Motor neuron (in vitro differentiated cells): ENCODE measurements at places on chromosomes 2 and 18.

DNA sequence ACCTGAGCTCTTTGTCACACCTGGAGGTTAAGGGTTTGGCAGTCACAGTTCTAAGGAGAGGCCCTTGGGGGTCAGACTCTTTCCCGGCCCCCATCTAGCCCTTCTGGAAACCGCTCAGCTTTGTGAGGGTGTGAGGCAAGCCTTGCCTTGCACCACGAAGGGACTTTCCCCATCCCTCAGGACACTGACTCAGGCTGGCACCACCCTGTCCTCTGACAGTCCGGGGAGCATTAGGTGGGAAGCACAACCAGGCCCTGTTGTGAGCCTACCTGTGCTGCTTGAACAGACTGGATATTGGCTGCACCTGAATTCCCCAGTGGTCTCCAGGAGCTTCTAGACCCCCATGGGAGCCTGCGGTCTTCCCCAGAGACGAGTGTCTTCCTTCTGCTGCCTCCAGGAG lies 47.0 kb upstream of the GBX2 start:
- ATAC-seq: no peak

DNA sequence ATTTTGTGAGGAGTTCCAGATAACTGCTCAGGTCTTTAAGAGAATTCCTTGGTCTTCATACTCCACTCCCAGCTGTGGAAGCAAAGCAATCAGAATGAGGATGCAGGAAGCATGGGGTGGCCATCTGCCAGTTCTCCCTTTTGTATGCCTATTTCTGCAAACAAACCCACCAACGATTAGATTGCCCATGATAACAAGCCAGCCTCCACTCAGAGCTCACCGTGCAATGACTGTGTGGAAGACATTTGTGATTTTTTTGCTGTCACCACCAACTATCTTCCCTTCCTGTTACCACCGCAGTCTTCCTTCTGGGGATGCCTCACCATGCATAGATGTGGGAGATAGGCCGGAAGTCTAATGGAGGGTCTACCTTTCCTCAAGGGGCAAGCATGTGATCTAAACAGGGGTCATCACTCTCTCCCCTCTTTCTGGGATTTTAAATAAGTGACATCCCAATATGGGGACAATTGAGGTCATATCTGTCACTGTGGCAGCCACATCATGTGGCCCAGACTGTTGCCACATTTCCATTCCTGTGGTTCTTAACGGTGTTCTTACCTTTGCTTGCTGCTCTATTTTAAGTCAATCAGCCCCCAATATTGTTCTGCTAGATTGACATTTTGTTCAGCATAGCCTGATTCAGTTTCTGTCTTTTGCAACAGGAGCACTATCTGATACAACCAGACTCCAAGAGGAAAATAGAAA lies 4.4 kb downstream of the AFF3 start:
- ATAC-seq: no peak

- ATAC-seq: no peak
Measured at GRCh38 chr2:175010848-175011254, 5.7 kb upstream of the CHN1 start.

DNA sequence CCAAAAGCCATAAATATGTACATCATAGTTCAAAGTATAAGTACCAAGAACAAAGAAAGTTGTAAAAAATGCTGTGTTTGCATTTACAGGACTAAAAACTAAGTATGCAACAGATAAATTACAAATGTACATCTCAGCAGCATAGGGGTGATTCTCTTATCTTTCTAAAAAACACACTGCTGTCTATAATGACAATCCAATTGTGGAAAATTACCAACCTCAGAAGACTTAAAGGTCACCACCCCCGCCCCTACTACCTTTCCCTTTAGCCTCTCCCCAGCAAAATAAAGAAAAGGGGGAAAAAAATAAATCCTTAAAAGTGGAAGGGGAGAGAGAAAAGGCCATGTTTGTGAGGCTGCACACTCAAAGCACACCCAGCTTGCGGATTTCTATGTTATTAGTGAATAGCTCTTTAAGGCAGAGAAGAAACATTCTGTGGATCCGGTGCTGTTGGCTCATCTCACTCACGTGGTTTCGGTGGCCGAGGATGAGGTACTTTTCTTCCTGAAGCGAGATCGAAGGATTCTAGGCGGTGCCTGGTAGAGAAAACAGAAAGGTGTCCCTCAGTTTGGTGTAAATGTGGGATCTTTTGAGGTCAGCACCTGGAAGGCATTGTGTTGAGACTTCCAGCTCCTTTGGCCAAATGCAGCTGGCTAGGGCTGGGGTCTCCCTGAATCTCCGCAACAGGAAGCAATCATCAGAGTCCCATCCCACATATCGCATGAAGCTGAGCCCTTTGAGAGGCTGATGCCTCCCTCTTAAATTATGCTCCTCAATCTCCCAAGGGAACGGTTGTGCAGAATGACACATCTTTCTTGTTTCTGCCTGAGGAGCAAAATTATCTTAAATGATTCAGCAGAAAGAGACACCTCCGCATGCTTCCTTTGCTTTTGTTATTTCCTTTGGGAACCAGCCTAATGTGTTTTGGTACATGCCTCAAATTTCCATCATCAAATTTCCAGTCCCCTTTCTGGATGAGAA lies 17.6 kb downstream of the MRPL35 start:
- peak; percentile 74 for ATAC-seq

DNA sequence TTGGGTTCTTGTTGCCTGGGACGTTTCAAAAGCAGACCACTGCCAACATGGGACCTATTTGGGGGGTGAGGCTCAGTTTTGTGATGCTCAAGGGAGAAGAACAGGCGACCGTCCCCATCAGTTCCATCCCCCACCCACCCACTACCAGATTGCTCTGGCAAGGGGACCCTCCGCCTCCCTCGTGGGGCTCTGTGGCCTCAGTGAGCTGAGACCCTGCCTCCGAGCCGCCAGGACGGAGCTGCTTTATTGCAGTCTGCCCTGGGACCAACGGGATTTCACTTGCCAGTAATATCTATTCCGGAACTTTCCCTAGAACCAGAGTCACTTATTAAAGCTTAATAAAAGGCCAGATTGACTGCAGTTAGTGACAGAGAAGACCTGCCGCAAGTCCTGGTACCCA lies 146.3 kb downstream of the KLHL29 start:
- ATAC-seq: no peak

- ATAC-seq: peak; percentile 25
Measured at GRCh38 chr2:100818003-100818605, 1.8 kb upstream of the NPAS2 start.

DNA sequence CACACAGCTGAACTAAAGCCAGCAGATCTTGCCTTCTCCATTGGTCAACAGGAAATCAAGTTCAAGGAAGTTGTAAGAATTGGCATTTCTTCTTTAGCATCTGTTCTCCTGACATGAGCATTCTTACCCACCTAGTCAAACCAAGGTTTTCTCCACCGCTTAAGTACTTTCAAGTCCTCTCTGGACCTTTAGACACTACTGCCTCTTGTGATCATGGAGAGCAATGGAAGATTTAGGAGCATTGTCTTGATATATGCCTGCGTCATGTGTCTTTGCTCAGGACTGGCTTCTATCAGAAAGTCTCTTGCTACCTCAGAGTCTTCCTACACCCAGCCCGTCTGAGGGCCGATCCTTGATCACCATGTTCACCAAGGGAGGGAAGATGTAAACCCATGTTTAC lies 262.2 kb downstream of the PHLPP1 start:
- no peak for ATAC-seq

DNA sequence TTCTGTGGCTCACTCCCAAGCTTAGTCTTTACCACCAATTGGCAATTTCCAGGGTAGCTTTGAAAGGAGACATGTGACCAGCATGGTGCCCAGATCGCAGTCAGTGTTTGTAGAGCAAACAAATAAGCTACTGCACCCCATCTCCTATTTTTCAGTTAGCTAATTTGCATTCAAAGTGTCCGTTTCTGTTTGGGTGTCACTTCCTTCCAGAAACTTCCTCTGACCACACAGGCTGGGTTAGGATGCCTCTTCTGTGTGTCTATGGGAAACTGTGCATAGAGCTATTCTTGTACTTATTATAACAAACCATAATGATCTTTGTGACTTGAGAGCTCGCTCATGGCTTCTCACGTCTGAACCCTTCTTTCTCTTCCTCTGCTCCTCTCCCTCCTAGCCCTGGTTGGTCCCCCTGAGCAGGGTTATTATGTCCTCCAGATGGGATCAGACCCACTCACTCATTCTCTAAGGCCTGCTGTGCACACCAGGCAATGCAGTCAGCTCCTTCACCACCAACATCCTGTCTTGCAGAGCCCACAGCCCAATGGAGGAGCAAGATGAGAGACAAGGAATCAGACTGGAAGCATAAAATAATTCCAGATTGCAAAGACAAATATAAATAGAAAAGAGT lies 101.2 kb upstream of the ALK start:
- ATAC-seq: no peak

GRCh38 chr2:103805746-103806145 lies 1043.9 kb downstream of the TMEM182 start:
- no peak for ATAC-seq

GRCh38 chr2:198968545-198968944 lies 489.2 kb downstream of the SATB2 start:
- no peak for ATAC-seq

DNA sequence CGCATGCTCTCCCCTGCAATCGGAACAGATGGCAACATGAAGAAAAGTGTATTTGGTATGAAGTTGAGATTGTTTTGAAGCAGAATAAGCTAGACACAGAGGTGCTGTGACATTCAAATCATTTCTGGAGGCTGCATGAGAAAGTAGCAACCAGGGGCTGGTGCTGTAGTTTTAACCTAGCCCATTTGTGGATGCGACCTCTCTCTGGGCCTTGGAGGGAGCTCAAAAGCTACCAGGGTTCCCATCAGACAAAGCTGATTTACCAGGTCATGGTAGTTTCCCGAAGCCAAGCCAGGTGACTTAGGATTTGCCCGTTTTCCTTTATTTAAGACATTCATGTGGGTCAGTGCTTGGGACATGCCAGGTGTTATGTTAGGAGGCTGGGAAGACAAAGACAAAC lies 77.5 kb downstream of the CIB4 start:
- no peak for ATAC-seq

DNA sequence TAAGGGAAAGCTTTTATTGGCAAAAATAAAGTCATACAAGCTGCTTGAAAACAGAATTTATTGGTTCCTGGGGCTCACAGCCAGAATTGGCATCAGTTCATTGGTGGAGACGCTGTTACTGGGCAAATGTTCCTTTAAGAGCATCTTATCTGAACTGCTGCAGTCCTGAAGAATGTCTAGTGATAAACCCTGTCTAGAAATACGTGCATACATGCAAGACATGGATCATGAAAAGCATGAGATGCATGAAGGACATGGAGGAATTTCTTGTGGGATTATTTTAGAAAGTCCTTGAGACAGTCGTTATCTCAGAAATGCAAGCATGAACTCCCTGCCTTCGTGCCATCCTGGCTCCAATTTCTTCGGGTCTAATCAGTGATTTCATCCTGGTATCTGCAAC lies 32.5 kb upstream of the FHOD3 start:
- ATAC-seq: peak; percentile 36

GRCh38 chr2:233199870-233200269 lies 51.6 kb upstream of the ATG16L1 start:
- no peak for ATAC-seq

DNA sequence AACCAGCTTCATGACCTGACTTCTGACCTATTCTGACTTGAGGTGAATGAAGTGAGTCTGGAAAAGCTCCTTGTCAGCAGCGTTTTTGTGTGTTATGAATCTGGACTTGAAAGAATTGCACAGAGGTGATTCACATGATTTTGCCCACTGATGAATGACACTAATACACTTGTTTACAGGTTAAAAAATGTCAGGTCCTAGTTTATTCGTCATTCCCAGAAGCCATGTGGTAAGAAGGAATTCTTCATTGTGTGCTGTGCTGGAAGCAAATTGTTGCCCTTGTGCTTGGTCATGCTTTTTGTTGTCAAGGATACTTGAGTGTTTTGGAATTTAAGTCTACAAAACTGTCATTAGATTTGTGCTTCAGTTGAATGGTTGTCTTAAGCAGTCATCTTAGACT lies 15.5 kb downstream of the SEC11C start:
- no peak for ATAC-seq

GRCh38 chr2:239789711-239790110 lies 235.4 kb downstream of the NDUFA10 start:
- ATAC-seq: no peak

DNA sequence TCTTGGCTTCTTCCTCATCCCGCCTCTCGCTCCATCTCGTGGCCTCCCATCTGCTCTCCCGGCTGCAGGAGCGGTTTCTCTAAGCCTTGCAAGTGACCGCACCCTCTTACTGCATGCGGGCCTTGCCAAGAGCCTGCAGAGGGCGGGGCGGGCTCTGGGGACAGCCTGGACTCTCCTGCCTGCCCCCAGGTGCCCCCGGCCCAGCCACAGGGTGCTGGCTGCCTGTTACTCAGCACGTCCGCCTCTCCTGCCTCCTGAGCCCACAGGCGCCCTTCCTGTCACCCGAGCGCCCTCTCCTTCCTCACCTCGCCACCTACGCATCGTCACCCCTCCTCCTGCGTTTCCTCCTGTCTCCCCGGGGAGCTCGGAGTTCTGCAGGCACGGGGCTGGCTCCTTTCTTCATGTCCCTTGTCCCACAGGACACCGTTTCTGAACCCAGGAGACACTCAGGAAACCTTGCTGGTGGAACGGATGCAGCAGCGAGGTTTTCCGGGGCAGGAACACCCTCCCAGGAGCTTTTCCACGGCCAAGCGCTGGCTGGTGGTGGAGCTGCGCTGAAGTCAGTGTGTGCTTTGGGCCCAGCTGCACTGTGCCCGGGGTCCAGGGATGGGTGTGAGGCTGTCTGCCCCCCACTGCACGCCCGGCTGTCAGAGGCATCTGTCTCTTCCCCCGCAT lies 28.5 kb downstream of the HPCAL1 start:
- ATAC-seq: peak; percentile 20

DNA sequence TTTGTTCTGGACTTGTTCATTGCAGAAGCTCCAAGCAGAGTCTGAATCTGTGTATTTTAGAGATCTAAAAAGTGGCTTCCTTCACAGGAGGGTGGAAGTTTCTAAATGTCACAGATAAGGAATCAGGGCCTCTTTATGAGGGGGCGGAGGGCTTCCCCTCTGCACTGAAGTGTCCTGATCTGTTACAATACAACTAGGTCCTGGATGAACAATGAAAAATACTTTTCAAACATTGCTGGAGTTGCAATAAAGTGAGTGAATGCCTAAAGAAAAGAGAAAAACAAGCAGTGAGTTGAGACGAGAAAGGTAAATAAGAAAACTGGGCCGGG lies 179.3 kb upstream of the HDAC4 start:
- ATAC-seq: no peak

- no peak for ATAC-seq
Measured at GRCh38 chr18:62026586-62026985, 133.8 kb upstream of the RNF152 start.

DNA sequence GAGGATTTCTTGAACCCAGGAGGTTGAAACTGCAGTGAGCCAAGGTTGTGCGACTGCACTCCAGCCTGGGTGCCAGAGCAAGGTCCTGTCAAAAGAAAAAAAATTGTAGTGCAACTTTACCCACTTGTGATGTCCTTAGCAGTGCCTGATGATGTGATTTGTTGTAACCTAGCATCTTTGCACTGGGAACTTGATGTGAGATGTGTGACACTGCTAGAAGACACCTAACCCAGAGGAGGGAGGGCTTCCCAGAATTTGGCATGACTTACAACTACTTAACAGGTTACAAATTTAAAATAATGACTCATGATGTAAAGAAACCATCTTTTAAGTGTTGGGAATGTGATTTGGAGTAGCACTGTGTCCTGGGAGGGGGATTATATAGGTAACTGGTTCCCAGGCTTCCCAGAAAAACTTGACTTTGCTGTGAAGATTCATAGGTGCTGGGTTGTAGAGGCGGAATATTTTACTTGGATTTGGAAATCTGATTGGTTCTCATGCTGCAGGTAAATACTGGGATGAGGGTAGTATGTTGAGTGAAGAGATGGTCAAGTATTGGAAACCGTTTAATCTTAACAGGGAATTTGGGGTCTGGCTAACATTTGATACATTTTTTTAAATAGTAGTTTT lies 3.7 kb downstream of the EEF1B2 start:
- ATAC-seq: no peak
